ENCODE measurements at places on chromosomes 12 and 14. TPM values are rescaled to one million over a fixed set of nuclear protein-coding genes. Genes with fewer than 3 reads are reported as not detected.

GRCh38 chr14:86321151-86321550 lies 791.2 kb downstream of the FLRT2 start:
- no peak overlapping the region for H3K4me3 ChIP-seq
- H3K27me3 ChIP-seq: no peaks in the 10 kb centered on the region
- no peak overlapping the region for H3K27ac ChIP-seq
- no peaks in the 10 kb centered on the region for H3K4me1 ChIP-seq

GRCh38 chr14:101173698-101174521 lies 270.4 kb upstream of the RTL1 start:
- no peak overlapping the region for H3K27ac ChIP-seq
- H3K4me3 ChIP-seq: no peak overlapping the region
- peaks cover 3% of the 10 kb centered on the region for H3K4me1 ChIP-seq
- no peaks in the 10 kb centered on the region for H3K36me3 ChIP-seq
- DNase-seq: peak; percentile 13

DNA sequence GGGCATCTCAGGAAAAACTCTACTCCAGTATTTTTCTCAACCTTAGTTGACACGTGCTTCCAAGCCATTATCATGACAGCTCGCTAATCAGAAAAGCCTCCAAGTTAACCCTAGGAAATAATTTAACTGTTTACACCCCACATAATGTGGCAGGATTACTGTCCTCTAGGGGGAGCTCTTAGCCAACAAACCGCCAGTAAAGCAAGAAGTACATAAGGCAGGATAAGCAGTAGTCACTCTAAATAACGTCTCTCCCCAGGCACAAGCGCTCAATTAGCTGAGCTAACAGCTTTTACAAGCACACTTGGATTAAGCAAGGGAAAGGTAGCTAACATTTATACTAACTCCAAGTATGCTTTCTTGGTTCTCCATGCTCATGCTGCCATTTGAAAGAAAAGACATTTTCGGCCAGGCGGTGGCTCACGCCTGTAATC lies 22.8 kb downstream of the APOBEC1 start:
- H3K4me3 ChIP-seq: no peak overlapping the region
- no peaks in the 10 kb centered on the region for H3K36me3 ChIP-seq
- no peaks in the 10 kb centered on the region for H3K4me1 ChIP-seq
- H3K27ac ChIP-seq: no peak overlapping the region
- H3K27me3 ChIP-seq: no peaks in the 10 kb centered on the region
- DNase-seq: no peak

GRCh38 chr12:101793401-101793800 lies 37.4 kb downstream of the GNPTAB start:
- no peaks in the 10 kb centered on the region for H3K4me1 ChIP-seq
- no peak overlapping the region for H3K27ac ChIP-seq
- no peaks in the 10 kb centered on the region for H3K36me3 ChIP-seq
- DNase-seq: no peak
- H3K27me3 ChIP-seq: no peaks in the 10 kb centered on the region
- H3K4me3 ChIP-seq: no peak overlapping the region

DNAI7 gene
- total RNA-seq: 1.3 TPM

ENDOU gene
- total RNA-seq: 3.4 TPM

Data from ovary (tissue), 10 donors.